ENCODE measurements at places on chromosomes 5 and 9.

DNA sequence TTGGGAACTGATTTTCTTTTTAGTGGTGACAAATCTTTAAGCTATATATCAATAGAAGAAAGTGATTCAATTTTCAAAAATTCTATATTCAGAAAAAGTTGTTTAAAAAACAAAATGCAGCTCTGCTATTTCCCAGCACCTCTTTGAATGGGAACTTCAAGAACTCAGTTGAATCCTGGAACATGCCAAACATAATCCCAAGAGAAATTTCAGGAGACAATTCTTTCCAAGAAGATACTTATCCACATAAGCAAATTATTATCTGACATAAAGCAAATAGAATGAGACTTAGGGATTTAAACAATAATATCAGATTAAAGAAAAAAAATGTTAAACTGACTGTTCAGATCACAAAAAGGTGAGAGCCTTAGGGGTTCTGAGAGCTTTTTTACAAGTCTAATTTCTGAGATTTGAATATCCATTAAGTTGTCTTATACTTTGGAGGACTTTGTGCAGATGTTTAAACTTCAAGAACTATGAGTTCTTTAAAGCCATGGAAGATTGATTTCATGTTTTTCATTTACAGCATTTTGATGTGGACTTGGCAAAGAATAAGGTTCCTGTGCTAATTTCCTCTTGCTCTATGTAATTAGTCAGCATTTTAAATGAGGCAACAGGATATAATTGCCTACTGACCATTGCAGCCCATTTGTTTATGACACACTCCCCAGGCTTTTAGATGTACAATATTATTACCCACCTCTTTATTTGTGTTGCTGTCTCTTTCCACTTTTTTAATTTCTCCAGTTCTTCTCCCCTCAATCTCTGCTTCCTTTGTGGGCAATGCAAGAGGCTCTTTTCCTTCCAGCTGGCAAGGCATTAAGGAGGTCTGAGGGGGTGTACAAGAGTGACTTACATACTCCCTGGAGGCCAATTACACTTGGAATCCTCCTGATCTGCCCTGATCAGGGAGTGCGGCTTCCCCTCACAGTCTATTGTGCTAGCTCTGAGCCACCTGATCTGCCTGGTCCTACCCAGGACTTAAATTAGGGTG lies 419.1 kb downstream of the NR2F1-AS1 start:
- DNase-seq = no peak

DNA sequence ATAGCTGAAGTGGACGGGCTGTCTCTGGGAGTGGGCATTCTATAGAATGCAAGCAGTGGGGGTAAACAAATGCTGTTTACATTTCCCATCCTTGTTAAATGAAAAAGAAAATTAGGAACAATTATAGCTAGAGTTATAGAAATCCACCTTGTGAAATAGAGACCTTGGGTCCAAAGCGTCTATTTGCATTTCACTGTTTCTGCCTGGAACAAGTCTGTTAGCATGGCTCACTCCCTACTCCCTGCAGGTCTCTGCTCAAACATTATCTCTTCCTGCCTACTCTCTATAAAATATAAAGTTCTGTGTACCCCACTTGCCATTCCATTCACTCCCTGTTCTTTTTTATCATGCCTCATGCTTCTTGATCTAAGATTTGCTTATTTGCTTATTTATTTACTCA lies 975.7 kb upstream of the WWC1 start:
- no peak for DNase-seq

DNA sequence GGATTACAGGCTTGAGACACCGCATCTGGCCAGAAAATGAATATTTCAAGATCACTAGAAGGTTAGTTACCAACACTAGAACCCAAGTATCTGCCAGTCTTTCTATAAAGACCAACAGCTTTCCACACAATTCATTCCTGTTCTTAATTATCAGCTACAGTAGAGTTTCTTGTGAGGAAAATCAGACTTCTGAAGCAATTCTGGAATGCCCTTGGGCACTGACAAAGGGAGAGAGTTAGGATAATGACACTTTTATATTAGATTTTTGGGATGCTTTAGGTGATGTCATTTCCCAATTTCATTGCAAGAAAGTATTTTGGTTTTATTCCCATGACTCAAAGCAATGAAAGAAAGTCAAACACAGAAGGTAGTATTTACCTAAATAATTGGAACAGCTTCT lies 497.0 kb upstream of the TUSC1 start:
- DNase-seq = no peak

DNA sequence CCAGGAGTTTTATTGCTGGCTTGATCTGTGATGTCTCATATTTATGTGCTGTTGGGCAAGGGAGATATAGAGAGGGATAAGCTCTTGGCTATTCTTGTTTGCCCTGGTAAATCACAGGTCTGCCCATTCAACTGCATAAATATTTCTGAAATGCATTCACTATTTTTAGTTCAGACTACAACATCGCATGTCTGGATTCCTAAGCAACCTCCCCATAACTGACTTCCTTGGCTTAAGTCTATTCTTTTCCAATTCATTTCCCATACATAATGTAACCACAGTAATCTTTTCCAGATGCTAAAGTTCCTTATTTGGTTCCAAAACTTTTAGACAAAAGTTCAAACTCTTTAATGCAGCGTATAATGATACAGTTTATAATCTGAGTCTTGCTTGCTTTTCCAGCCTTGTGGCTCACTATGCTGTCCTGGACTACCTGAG lies 321.4 kb upstream of the ACTBL2 start:
- DNase-seq = no peak

DNA sequence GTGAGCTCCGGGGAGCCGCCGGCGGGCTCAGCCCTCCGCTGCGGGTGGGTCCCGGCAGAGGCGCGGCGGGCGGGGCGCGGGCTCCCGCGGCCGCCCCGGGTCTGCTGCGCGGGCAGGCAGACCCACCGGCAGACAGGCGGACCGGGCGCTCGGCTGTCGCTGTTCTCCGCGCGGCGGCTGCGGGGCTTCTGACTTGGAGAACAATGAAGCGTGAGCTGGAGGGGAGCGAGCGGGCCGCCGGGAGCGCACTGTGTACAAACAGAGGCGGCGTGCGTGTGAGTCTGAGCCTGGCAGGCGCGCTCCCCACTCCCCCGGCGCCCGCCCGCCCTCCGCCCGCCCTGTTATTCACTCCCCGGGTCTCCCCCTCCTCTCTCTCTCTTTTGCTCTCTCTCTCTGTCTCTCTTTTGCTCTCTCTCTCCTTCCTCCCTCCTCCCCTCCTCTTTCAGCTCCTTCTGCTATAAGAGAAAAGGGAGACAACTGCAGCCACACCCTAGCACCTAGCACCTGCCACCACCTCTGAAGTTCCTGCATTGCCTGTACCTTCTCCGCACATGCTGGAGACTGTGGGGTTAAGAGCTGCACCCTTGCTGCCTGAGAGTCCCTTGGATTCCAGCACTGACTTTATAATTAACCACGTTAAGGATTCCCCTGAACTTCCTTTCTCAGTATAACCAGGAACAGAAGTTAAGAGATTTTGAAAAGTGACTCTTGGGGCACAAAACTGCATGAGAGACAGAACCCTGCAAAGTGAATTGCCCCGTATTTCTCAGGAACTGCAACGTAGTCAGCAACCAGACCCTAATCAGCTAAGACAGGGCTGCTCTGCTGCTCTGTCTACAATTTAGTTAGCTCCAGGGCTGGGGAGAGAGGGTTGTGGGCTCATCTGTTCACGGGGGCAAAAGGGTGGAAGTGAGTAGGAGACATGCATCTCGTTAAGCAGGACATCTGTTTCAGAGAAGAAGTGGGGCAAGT lies at the start of gene EDIL3:
TSS of gene EDIL3 (minus strand) at position 277 of the 972 bp plus-strand sequence. CDS start 506 bp downstream, outside the sequence.
- DNase-seq = peak; percentile 72

GRCh38 chr5:138755084-138755748 lies 2.0 kb downstream of the CTNNA1 start:
- no peak for DNase-seq

DNA sequence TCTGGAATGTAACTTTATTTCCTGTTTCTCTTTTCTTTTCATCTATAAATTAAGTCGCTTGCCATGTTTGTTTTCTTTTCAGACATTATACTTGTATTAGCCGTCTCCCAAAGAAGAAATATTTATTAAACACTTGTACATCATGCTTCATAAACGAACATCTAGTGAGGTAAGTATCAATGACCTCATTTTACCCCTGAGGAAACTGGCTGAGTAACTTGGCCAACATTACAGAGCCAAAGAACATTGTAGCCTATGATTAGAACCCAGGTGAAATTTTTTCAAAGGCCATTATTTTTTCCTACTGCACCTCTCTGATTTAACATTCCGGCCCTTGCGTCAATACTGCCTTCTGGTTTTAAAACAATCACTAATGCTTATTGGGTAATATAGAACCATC lies 4.2 kb downstream of the FREM1 start:
- no peak for DNase-seq

Measured in ascending aorta (tissue), 2 donors.